Fibroblast of villous mesenchyme (primary cell): ENCODE measurements at places on chromosomes 16 and 17. TPM values are rescaled to one million over a fixed set of nuclear protein-coding genes. Genes with fewer than 3 reads are reported as not detected.

- no peak for DNase-seq
Observed at GRCh38 chr17:82577300-82577699, 57.8 kb downstream of the FOXK2 start.

DNA sequence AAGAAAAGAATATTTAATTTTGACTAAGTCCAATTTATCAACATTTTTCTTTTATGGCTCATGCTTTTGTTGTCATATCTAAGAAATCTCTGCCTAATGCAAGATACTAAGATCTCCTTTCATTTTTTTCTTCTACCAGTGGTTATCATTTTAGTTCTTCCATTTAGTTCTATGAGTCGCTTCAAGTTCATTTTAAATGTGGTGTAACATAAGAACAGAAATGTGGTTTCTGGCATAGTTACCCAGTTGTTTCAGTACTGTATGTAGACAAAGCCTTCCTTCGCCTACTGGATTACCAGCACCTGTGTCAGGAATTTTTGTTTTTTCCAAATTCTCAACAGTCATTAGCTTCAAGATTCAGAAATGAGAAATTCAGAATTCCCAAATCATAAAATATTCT, 175.7 kb downstream of the PARN start:
- peak; percentile 6 for DNase-seq

- no peak for DNase-seq
Observed at GRCh38 chr17:64004903-64005733, 7.0 kb downstream of the PRR29 start.

DNA sequence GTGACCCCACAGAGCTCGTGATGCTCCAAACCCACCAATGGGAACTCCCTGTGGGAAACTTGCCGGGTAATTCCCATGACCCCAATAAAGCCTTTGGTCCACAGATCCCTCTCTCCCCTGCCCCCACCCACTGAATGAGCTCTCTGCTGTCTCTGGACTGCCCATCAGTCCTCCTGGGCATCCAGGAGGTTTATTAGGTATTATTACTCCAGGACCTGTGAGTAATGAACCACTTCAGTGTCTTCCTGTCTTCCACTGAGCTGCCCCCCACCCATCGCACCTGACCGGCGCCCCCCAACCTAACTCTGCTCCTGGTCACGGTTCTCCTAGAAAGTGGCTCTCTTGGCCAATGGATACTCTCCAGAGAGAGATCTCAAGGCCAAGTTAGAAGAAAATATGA, 28.7 kb upstream of the DNAH17 start:
- no peak for DNase-seq

DNA sequence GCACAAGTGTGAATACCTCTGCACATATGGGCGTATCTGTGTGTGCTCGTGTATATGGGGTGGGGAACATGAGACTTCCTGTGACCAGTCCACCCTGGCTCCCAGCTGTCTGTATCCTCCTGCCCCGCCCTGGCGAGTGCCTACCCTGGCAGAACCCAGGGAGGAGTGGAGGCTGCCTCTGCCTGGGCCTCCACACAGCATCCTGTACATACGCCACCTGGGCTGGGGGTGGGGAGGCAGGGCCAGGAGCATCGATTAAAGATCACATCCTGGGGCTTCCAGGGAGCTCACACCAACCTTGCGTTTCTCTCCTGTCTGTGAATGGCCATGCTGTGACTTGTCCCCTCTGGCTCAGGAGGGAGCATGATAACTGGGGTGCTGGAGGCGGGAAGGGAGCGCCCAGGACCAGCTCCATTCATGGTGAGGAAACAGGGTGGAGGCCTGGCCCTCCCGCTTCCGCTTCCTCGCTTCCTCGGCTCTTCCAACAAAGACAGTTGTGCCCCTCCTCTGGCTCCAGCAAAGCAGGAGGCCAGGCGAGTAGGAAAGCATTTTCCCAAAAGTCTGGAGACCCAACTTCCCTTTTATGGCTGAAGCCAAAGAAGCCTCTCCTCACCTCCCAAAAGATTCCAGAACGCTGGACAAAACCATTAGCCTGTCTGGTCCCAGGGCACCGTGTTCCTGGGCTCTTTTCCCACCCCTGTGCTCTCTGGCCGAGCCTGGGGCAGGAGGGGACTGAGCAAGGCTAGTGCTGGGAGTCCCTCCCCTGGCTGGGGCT, 22.9 kb downstream of the ADAM11 start:
- no peak for DNase-seq

SEC14L5 gene
- total RNA-seq: under 0.01 TPM in 1 of 2 replicates, not detected in the other
